ENCODE measurements at places on chromosomes 6 and 20.

GRCh38 chr20:58542411-58543095 lies 27.4 kb upstream of the APCDD1L start:
- H3K27ac ChIP-seq, result no peak overlapping the region
- DNase-seq, result no peak
- no peaks in the 10 kb centered on the region for H3K27me3 ChIP-seq

GRCh38 chr6:157596886-157597285 lies 215.9 kb downstream of the ZDHHC14 start:
- no peak overlapping the region for H3K4me3 ChIP-seq
- H3K27me3 ChIP-seq, result no peaks in the 10 kb centered on the region
- H3K36me3 ChIP-seq, result no peaks in the 10 kb centered on the region
- H3K4me1 ChIP-seq, result no peaks in the 10 kb centered on the region

DNA sequence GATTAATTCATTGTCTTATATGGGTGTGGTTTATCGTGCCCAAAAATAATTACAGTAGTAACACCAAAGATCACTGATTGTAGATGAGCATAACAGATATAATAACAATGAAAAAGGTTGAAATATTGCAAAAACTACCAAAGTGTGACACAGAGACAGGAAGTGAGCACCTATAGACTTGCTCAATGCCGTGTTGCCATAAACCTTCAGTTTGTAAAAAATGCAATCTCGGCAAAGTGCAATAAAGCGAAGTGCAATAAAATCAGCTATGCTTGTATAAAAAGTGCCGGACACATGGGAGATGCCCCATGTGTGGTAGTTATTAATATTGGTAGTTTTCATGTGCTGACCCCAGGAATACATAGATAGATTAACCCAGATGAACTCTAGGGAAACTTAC lies 192.6 kb downstream of the NRN1 start:
- no peaks in the 10 kb centered on the region for H3K36me3 ChIP-seq
- no peak overlapping the region for H3K27ac ChIP-seq
- no peak overlapping the region for H3K4me3 ChIP-seq

DNA sequence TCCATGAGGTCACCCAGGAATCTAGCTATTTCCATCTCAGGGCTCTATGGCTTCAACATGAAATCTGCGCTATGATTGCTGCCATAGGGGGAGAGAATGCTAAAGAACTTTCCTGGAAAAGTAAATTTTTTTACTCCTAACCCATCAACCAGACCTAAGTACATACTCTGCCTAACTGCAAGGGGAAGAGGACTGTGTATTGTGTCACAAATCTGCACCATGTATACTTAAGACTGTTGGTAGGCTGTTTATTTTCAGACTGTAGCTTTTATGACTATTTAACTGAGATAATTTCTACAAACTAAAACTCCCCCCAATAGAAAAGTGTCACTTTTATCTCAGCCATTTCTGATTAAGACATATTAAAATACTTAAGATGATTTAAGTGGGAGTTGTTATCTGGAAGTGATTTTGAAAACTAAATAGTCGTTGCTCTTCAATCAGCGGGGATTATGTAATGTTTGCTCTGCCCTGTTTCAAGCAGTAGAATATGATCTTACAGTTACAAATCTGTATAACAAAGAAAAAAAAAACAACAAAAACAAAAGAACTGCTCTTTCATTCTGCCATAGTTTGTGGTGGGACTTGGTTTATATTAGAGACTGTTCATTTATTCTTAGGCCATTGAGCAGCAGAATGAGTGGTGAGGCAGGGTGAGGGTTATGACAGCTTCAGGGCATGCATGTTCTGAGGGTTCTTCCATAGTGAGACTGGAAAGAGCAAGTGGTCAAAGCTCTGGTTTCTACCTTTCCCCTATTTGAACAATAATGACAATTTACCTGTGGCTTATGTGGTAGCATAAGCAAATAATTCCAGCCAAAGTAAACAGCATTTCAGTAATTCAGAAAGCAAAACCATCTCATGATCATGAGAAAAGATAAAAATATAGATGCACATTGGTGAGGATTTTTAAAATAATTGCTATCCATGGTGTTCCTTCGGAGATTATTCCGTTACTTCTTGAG lies 126.3 kb upstream of the CEP162 start:
- no peak overlapping the region for H3K4me3 ChIP-seq
- no peaks in the 10 kb centered on the region for H3K27me3 ChIP-seq
- no peak overlapping the region for H3K27ac ChIP-seq
- no peaks in the 10 kb centered on the region for H3K36me3 ChIP-seq
- no peaks in the 10 kb centered on the region for H3K4me1 ChIP-seq

GRCh38 chr20:57804470-57805250 lies 94.8 kb upstream of the PMEPA1 start:
- no peak for DNase-seq
- H3K27ac ChIP-seq, result no peak overlapping the region
- H3K36me3 ChIP-seq, result no peaks in the 10 kb centered on the region
- H3K4me3 ChIP-seq, result no peak overlapping the region
- H3K4me1 ChIP-seq, result no peaks in the 10 kb centered on the region

- no peak overlapping the region for H3K4me3 ChIP-seq
- no peak for DNase-seq
- H3K27me3 ChIP-seq, result no peaks in the 10 kb centered on the region
- H3K4me1 ChIP-seq, result no peaks in the 10 kb centered on the region
- no peak overlapping the region for H3K27ac ChIP-seq
Measured at GRCh38 chr6:113662688-113663333, 194.3 kb upstream of the MARCKS start.

DNA sequence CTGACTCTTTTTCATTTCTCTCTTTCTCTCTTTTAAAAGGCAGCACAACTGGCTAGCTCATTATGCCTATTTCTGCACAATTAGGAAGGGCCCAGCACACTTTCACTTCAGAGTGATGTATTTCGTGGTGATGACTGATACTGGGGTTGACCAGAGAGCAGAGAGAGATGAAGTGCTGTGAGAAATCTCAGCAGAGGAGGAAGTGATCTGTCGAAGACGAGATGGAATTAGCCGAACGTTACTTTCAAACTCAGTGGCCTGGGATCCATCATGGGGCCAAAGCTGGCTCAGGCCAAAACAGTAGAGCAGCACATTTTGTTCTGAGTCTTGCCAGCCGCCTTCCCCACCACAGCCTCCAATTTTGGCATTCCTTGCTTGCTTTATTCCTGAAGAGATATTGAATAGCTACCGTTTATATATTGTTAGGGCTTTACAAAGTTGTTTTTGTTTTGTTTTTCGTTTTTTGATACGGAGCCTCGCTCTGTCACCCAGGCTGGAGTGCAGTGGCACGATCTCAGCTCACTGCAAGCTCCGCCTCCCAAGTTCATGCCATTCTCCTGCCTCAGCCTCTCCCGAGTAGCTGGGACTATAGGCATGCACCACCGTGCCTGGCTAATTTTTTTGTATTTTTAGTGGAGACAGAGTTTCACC lies 213.2 kb upstream of the ECI2 start:
- H3K36me3 ChIP-seq, result no peaks in the 10 kb centered on the region
- H3K27ac ChIP-seq, result no peak overlapping the region
- no peaks in the 10 kb centered on the region for H3K27me3 ChIP-seq
- no peak for DNase-seq
- no peak overlapping the region for H3K4me3 ChIP-seq
- H3K4me1 ChIP-seq, result no peaks in the 10 kb centered on the region

- H3K4me1 ChIP-seq, result no peaks in the 10 kb centered on the region
- H3K27me3 ChIP-seq, result no peaks in the 10 kb centered on the region
- H3K4me3 ChIP-seq, result no peak overlapping the region
Measured at GRCh38 chr6:56746767-56747504, 104.2 kb upstream of the DST start.
